Activated naive CD8-positive, alpha-beta T cell treated with anti-CD3 and anti-CD28 coated beads, Interleukin-2, amount 50 U/mL, for 24 hours (primary cell): ENCODE measurements at places on chromosomes 16 and 17.

DNA sequence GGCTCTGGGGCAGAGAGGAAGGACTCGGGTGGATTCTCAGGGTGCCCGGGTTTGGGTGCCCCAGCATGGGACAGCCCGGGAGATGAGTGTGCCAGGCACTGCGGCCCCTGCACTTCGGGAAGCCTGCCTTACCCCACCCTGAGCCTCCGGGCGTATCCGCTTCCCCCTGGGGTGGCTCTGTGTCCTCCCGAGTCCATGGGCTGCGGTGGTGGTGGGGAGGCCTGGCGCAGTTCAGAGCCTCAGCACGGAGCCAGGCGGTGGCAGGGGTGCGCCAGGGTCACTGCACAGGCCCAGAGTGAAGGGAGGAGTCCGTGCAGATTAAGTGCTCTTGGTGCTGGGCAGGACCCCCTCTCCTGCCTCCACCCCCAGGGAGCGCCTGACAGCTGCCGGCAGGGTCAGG, 20.7 kb downstream of the MYBBP1A start:
- no peak overlapping the region for H3K27ac ChIP-seq
- peaks cover 2% of the 10 kb centered on the region for H3K36me3 ChIP-seq
- H3K4me3 ChIP-seq = no peak overlapping the region
- DNase-seq = no peak
- H3K4me1 ChIP-seq = peaks cover 6% of the 10 kb centered on the region
- peaks cover 5% of the 10 kb centered on the region for H3K27me3 ChIP-seq

DNA sequence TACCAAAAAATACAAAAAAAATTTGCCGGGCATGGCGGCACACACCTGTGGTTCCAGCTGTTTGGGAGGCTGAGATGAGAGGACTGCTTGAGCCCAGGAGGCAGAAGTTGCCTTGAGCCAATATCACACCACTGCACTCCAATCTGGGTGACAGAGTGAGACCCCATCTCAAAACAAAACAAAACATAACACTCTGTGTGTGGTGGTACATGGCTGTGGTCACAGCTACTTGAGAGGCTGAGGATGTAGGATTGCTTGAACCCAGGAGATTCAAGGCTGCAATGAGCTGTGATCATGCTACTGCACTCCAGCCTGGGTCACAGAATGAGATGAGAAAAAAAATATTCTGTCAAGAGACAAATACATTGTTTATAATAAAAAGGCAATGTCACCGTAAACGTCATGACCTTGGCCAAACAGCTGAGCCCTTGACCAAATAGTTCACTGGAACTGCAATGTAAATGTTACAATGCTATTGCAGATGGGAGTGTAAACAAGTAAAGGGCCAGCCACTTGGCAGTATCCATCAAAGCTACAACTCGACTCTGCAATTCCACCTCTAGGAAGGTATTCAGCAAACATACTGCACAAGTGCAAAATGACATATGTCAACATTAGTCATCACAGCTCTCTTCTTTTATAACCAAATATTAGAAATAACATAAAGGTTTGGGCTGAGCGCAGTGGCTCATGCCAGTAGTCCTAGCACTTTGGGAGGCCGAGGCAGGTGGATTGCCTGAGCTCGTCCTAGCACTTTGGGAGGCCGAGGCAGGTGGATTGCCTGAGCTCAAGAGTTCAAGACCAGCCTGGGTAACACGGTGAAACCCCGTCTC, 16.9 kb downstream of the EARS2 start:
- H3K36me3 ChIP-seq = peaks cover 25% of the 10 kb centered on the region
- no peak overlapping the region for H3K4me3 ChIP-seq
- no peak for DNase-seq
- H3K4me1 ChIP-seq = peaks cover 7% of the 10 kb centered on the region

DNA sequence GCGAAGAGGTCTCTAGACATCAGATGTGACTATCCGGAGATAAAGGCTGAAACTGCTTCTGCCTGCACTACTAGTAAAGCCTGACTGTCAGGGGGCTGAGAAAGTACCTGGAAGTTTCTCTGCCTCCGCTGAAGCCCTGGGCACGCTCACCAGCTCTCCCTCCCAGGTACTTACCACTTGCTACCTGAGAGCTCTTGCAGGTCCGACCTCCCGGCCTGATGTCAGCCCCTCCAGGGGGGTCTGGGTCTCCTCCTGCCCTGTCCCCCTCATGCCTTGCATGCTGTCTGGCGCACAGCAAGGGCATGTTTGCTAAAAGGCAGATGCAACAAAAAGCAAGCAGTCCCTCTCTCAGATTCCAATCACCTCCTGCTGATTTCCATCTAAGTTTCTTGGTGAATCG, 17.4 kb downstream of the ZDHHC7 start:
- no peak overlapping the region for H3K27ac ChIP-seq
- DNase-seq = no peak
- peaks cover 29% of the 10 kb centered on the region for H3K36me3 ChIP-seq
- H3K4me1 ChIP-seq = peaks cover 22% of the 10 kb centered on the region
- no peak overlapping the region for H3K4me3 ChIP-seq

GRCh38 chr17:61005358-61005757, 327.7 kb downstream of the BCAS3 start:
- no peak for DNase-seq
- no peaks in the 10 kb centered on the region for H3K36me3 ChIP-seq
- H3K4me1 ChIP-seq = no peaks in the 10 kb centered on the region

GRCh38 chr17:73362697-73363096, 50.9 kb upstream of the CDC42EP4 start:
- no peak overlapping the region for H3K27ac ChIP-seq
- H3K36me3 ChIP-seq = no peaks in the 10 kb centered on the region
- no peak overlapping the region for H3K4me3 ChIP-seq

DNA sequence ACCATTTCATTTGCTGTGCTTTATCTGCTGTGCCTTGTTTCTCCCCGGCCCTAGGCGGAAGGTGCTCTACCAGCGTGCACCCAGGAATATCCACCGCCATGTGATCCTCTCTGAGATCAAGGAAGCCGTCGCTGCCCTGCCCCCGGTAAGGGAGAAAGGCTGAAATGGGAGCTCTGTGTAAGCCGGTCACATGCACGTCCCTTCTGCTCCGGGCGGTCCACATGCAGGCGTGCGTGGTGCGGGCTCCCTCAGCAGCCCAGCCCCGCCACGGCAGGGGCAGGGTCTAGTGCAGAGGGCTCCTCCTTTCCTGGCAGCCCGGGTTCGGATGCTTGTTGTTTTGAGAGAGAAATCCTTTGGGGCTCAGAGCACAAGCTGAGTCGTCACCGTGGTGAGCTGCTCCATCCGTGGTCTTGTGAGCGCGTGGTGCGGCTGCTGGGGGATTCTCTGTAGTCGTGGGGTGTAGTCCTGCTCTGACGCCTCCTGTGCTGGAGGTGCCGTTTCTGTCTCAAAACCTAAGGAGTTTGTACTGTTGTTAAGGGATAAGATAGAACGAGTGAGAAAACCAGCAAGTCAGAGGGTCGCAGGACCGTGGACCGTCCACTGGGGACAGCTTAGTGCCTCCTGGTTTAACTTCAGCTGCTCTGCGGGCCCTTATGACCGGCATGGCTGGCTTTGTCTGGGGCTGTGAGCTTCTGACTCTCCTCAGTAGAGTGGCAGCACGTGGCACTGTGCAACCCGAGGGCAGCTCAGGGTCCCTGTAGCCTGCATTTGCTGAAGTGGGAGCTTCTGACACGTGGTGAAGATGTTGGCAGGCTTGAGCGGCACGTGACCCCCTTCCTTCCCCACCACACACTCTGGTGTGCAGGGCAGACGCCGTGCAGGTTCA, 12.3 kb upstream of the MC1R start:
- H3K27me3 ChIP-seq = no peaks in the 10 kb centered on the region
- no peak for DNase-seq
- no peak overlapping the region for H3K4me3 ChIP-seq
- H3K27ac ChIP-seq = no peak overlapping the region
- peaks cover 16% of the 10 kb centered on the region for H3K36me3 ChIP-seq

- no peak overlapping the region for H3K4me3 ChIP-seq
- H3K27ac ChIP-seq = no peak overlapping the region
- no peak for DNase-seq
- H3K36me3 ChIP-seq = no peaks in the 10 kb centered on the region
- H3K4me1 ChIP-seq = no peaks in the 10 kb centered on the region
Measured at GRCh38 chr17:79464318-79465010, 146.4 kb downstream of the RBFOX3 start.

- peaks cover 37% of the 10 kb centered on the region for H3K36me3 ChIP-seq
- peak overlapping the region; percentile 99 for H3K27ac ChIP-seq
- H3K4me3 ChIP-seq = peak overlapping the region; percentile 96
- H3K4me1 ChIP-seq = peaks cover 64% of the 10 kb centered on the region
Measured at GRCh38 chr17:6642592-6642991, 1.7 kb downstream of the TXNDC17 start.

- H3K4me3 ChIP-seq = peak overlapping the region; percentile 87
- peak; percentile 72 for DNase-seq
- H3K36me3 ChIP-seq = no peaks in the 10 kb centered on the region
- peaks cover 12% of the 10 kb centered on the region for H3K4me1 ChIP-seq
Measured at GRCh38 chr17:489758-490329, 137.2 kb upstream of the RPH3AL start.

GRCh38 chr16:19419698-19420075, 2.0 kb downstream of the TMC5 start:
- H3K4me1 ChIP-seq = no peaks in the 10 kb centered on the region
- H3K27ac ChIP-seq = no peak overlapping the region
- H3K27me3 ChIP-seq = peaks cover 10% of the 10 kb centered on the region
- no peak overlapping the region for H3K4me3 ChIP-seq
- DNase-seq = no peak
- no peaks in the 10 kb centered on the region for H3K36me3 ChIP-seq

DNA sequence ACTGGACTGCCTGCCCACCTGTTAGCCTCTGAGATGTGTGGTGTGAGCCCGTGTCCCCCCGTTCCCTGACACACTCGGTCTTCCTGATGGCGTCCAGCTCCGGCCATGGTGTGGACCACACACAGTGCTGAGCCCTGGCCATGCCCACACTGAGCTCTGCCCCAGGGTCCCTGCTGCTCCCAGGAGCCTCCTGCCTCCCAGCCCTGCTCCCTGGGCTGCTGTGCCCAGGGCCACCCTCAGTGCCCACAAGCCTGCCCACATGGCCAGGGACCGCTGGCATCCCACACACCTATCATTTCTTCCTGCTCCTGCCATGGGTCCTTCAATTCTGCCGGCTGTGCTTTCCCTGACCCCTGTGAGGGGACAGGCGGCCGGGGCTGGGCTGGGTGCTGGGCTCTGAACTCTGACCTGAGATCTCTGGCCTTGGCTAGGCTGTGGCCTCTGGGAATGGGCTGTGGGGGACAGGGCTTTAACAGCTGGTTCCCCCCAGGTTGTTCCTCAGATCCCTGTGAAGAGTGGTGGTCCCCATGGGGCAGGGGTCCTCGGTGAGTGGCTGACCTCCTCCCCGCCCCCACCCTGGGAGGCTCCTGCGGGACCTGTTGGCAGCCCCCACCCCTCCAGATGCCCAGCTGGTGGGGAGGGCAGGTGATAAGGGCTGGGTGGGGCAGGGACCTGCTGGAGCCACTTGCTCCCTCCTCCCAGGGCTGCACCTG, 4.0 kb downstream of the CEMP1 start:
- no peak for DNase-seq
- peaks cover 11% of the 10 kb centered on the region for H3K4me1 ChIP-seq
- H3K27me3 ChIP-seq = no peaks in the 10 kb centered on the region

GRCh38 chr16:5852151-5852550, 754.6 kb upstream of the EEF2KMT start:
- no peak overlapping the region for H3K27ac ChIP-seq
- peaks cover 1% of the 10 kb centered on the region for H3K27me3 ChIP-seq
- H3K4me3 ChIP-seq = no peak overlapping the region
- H3K4me1 ChIP-seq = no peaks in the 10 kb centered on the region

GRCh38 chr17:50893183-50893993, 27.2 kb upstream of the TOB1 start:
- H3K4me1 ChIP-seq = no peaks in the 10 kb centered on the region
- H3K4me3 ChIP-seq = no peak overlapping the region
- no peak overlapping the region for H3K27ac ChIP-seq
- no peak for DNase-seq

- H3K27ac ChIP-seq = peak overlapping the region; percentile 92
- H3K4me1 ChIP-seq = peaks cover 76% of the 10 kb centered on the region
- peaks cover 56% of the 10 kb centered on the region for H3K36me3 ChIP-seq
- peaks cover 3% of the 10 kb centered on the region for H3K27me3 ChIP-seq
- DNase-seq = no peak
Measured at GRCh38 chr17:18186627-18186982, 3.0 kb downstream of the ALKBH5 start.

- peaks cover 4% of the 10 kb centered on the region for H3K4me1 ChIP-seq
- no peak overlapping the region for H3K27ac ChIP-seq
- peaks cover 2% of the 10 kb centered on the region for H3K36me3 ChIP-seq
- no peak for DNase-seq
- peaks cover 58% of the 10 kb centered on the region for H3K27me3 ChIP-seq
- no peak overlapping the region for H3K4me3 ChIP-seq
Measured at GRCh38 chr17:80468781-80469493, 7.5 kb downstream of the NPTX1 start.

GRCh38 chr17:80986046-80986445, 5.6 kb upstream of the CHMP6 start:
- DNase-seq = no peak
- H3K27me3 ChIP-seq = peaks cover 6% of the 10 kb centered on the region
- no peaks in the 10 kb centered on the region for H3K36me3 ChIP-seq
- no peak overlapping the region for H3K4me3 ChIP-seq
- peaks cover 13% of the 10 kb centered on the region for H3K4me1 ChIP-seq

DNA sequence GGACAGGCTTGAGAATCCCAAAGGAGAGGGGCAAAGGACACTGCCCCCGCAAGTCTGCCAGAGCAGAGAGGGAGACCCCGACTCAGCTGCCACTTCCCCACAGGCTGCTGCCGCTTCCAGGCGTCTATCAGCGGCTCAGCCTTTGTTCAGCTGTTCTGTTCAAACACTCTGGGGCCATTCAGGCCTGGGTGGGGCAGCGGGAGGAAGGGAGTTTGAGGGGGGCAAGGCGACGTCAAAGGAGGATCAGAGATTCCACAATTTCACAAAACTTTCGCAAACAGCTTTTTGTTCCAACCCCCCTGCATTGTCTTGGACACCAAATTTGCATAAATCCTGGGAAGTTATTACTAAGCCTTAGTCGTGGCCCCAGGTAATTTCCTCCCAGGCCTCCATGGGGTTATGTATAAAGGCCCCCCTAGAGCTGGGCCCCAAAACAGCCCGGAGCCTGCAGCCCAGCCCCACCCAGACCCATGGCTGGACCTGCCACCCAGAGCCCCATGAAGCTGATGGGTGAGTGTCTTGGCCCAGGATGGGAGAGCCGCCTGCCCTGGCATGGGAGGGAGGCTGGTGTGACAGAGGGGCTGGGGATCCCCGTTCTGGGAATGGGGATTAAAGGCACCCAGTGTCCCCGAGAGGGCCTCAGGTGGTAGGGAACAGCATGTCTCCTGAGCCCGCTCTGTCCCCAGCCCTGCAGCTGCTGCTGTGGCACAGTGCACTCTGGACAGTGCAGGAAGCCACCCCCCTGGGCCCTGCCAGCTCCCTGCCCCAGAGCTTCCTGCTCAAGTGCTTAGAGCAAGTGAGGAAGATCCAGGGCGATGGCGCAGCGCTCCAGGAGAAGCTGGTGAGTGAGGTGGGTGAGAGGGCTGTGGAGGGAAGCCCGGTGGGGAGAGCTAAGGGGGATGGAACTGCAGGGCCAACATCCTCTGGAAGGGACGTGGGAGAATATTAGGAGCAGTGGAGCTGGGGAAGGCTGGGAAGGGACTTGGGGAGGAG, at the start of gene CSF3:
CSF3 (plus strand) TSS at position 436 of the 993 bp plus-strand sequence; CDS start at position 471, 35 bp downstream.
- peaks cover 2% of the 10 kb centered on the region for H3K4me1 ChIP-seq
- DNase-seq = no peak
- H3K27me3 ChIP-seq = peaks cover 1% of the 10 kb centered on the region
- H3K27ac ChIP-seq = no peak within 1 kb of the TSS
- no peak within 1 kb of the TSS for H3K4me3 ChIP-seq

- no peak for DNase-seq
- peaks cover 5% of the 10 kb centered on the region for H3K27me3 ChIP-seq
- H3K27ac ChIP-seq = no peak overlapping the region
Measured at GRCh38 chr17:55794725-55795482, 44.1 kb downstream of the PCTP start.

GRCh38 chr17:8621585-8621984, 8.9 kb downstream of the MYH10 start:
- peak overlapping the region; percentile 48 for H3K27ac ChIP-seq
- peaks cover 52% of the 10 kb centered on the region for H3K27me3 ChIP-seq
- DNase-seq = peak; percentile 12
- H3K4me3 ChIP-seq = peak overlapping the region; percentile 32
- no peaks in the 10 kb centered on the region for H3K36me3 ChIP-seq
